ENCODE measurements at places on chromosomes 1 and 21.

- no peak for DNase-seq
These were observed 217.7 kb upstream of the IRF2BP2 start for GRCh38 chr1:234827656-234828055.

DNA sequence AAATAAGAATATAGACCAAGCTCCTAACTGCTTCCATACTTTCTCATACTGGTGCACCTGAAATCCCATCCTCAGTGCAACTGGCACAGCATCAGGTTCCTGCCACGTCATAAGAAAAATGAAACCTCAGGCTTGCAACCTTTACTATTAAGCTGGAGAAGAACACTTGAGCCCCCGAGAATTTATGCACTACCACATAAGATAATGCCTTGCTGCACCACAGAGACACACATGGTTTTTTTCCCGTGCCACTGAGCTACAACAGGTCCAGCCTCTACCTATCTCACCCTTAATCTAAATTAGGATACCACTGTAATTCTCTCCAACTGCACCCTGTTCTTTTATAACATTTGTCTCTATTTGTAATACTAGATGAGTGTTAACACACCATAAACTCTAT is 174.5 kb downstream of the DENND1B start:
- DNase-seq, result no peak

DNA sequence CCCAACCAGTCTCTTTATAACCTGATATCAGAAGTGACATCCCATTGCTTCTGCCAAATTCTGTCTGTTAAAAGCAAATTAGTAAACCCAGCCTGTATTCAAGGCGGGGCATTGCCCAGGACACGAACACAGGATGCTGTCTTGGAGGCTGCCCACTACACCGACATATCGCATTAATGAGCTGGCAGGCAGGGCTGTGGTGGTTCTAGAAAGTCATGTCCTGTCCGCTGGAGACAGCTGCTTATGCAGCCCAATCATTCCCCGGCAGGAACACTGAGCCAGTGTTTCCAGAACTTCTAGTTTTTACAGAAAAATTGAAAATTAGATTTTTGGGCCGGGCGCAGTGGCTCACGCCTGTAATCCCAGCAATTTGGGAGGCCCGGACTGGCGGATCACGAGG is 19.3 kb downstream of the C1orf167 start:
- DNase-seq, result no peak

- no peak for DNase-seq
These were observed 16.5 kb downstream of the TTC34 start for GRCh38 chr1:2784854-2785630.

- no peak for DNase-seq
These were observed 7.7 kb downstream of the SELENON start for GRCh38 chr1:25807480-25808390.

- DNase-seq, result no peak
These were observed 35.8 kb downstream of the IVNS1ABP start for GRCh38 chr1:185281245-185281644.

GRCh38 chr1:223542831-223543230 is 122.7 kb downstream of the CAPN8 start:
- no peak for DNase-seq

DNA sequence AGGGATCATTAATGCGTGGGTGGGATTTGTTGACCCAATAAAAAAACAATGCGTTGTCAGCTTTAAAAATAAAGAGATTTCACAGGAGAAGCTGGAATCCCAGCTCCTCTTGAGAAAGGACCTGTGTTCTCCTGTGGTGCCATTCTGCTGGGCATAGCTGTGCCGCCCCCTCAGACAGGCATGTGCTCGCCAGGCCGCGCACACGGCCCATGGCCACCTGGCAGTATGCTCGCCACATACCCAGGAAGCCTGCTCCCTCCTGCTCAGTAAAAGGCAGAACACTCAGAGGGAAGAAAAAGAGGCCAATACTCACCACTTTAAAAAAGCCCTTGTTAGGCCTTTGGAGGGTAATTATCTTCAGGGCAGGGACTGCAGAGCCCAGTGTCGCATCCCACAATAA is 13.1 kb downstream of the THAP3 start:
- DNase-seq, result no peak

GRCh38 chr1:172360511-172360910 is 60.0 kb upstream of the C1orf105 start:
- no peak for DNase-seq

GRCh38 chr1:41571041-41571440 is 86.6 kb upstream of the EDN2 start:
- no peak for DNase-seq

DNA sequence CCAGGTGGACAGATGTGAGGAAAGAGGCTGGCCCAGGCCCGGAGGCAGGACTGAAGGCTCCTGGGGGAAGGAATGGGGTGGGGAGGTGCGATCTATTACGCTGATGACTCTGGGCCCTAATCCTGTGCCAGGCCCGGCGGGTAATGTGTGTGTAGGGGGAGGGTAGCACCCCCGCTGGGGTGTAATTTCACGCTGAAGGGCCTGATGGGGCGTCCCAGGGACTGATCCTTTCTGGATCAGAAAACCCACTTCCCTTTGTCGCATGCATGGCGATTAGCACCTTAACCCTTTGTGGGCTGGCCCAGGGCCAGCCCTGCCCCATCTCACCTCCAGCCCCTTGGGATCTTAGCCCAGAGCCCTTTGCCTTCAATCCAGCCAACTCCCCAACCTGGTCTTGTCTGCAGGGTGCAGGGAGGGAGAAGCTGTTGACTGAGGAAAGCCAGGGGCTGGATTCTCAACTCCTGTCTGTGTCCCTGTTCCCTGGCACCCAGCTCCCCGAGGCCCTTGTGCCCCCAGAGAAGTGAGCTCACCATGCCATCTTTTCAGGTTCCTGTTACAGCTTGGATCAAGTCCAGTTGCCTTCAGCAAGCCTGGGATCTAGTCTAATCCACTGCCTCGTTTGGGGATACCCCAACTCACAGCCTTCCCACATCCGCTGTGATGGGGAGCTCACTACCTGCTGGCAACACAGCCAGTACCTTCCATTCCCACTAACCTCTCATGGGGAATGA is 26.0 kb downstream of the KNCN start:
- DNase-seq, result no peak

- no peak for DNase-seq
These were observed 32.1 kb downstream of the RGL1 start for GRCh38 chr1:183837062-183837461.

DNA sequence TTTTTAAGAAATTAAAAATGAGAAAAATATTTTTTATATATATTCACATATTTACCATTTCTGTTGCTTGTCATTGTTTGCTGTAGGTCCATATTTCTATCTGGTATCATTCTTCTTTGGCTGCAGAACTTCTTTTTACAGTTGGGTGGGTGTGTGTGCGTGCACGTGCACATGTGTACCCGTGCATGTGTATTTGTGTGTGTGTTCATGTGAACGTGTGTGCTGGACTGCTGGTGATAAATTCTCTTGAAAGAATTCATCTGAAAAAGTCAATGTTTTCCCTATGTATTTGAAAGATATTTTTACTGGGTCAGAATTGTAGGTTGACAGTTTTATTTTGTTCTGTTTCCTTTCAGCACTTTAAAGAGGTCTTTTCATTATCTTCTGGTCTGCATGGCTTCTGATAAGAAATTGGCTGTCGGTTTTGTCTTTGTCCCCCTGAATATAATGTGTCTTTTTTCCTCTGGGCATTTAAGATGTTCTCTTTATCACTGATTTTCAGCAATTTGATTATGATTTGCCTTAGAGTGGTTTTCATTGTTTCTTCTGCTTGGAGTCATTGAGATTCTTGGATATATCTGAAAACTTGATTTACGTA is 34.5 kb upstream of the DPH5 start:
- DNase-seq, result no peak

DNA sequence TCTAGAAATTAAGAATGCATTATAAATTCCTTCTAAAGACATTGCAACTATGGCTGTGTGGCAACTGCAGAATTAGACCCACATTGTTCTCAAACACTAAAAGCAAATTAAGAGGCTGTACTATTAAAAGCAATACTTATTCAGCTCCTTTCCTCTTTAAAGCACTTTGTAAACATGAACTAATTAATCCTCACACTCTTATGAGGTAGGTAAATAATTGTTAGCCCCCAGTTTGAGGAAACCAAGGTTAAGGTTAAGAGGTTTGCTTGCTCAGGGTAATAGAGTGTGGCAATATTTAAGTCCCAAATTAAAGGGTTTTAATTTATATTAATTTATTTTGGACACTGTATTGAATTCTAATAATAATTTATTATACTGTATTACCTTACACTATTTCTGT is 553.8 kb downstream of the LRRIQ3 start:
- no peak for DNase-seq

GRCh38 chr1:150575072-150575489 is 4.3 kb downstream of the MCL1 start:
- no peak for DNase-seq

DNA sequence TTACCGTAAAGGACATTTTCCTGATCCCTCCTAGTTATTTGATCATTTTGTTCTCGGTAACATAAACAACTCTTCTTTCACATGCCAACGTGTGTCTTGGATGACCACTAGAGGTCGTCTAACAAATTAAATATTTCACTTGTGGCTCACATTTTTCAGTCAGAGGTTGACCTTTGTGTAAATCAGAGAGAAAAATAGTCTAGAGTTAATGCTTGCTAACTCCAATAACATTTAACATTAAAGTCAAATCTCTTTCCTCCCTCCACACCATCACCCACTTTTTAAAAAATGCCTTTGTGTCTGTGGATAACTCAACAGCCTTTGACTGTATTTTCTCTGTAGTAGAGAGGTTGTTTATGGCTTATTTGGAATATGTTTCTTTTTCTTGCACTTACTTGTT is 220.5 kb upstream of the B3GALT2 start:
- peak; percentile 26 for DNase-seq

DNA sequence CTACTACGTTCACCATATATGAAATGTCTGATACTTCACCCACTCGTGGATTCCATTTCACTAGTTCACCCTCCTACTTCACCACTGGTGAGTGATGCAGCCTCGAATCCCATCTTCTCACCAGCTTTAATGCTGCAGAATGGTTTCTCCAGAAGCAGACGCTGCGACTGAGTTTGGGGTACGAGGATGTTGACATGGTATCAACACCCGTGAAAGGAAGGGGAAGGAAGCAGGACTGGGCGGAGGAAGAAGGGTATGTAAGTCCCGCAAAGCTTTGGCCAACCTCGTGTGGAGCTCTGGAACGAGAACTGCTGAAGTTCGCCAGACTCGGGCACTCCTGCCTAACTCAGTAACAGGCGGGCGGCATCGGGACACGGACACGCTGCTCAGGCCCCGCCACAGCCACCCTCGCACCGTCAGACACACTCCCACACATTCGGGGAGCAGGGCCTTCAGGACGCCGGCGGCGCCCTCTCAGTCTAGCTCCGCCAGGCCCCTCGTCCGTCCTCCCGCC is 833 bp upstream of the DIP2A start:
- DNase-seq, result no peak

DNA sequence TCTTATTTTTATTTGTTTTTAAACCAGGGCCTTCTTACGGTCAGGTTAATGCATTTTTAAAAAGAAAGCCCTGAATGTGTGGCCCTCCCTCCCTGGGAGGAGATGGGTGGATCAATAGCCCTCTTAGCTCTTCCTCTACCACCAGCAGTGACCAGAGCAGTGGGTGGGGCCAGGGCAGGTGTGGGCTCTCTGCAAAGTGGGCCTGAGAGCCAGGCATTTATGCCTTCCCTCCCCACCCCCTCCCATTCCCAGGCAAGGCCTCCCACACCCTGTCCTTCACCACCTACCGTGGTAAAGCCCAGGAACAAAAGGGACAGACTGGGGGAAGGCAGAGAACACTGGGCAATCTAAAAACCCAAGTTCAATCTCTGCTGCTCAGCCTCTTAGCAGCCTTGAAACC is 63.9 kb downstream of the SSBP3 start:
- DNase-seq, result no peak

DNA sequence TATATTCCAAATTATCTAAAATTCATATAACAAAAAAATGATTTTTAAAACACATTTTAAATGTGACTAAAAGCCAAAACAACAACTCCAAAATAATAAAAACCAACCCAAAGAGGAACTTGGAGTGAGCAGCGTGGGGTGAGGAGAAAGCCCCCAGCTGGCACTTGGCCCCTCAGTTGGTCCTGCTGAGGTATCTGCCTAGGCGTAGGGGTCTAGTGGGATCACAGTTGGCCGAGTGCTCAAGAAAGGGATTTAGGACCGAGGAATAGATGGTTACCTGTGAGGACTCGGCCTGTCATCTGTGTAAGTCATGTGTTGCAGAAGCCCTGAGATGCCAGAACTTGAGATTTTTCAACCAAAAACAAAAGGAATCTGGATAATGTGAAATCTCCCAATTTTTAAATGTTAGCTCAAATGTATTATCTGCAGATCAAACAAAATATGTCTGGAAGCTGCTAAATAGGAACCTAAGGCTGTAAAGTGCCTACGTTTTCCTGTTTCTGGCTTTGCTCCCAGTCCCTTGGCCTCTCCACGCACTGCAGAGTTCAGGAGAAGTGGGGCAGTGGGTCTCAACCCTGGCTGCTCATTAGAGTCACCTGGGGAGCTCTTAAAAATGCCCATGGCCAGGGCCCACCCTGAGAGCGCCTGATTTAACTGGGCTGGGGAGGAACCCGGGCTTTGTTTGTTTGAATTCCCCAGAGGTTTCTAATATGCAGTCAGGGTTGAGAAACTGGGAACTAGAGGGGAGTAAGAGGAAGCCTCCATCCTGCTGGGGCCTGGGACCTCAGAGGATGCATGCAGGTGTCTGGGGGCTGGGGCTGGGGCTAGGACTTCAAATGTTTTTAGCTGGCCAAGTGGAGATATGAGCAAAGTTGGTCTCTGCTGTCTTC is 38.5 kb upstream of the LDLRAP1 start:
- DNase-seq, result no peak

DNA sequence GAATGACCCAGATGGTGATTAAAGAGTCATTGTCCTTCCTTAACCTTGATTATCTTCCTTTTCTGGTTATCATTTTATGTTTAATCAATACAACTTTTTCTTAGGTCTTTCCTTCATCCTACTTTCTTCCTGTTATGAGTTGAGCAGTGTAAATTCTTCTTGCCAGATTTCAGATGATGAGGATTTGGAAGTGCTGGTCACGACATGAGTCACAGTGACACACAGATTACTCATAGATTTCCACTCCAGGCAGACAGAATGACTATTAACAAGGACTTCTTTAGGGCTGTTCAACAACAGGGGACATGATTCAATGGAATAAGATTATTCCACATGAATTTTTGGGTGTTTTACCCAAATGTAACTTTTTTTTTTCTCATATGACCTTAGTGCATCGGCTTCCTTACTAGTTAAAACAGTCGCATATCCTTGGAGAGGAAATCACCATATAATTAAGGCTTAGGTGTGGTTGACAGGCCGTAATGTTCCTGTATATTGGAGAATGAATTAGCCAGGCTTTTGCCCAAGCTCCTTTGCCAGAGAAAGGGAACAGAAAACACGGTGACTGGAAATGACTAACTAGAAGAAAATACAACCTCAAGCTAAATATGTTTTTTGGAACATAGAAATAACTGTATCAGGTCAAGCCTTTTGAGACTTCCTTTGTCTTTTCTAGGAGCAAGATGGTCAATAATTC is 44.2 kb downstream of the PRRX1 start:
- DNase-seq, result peak; percentile 98

DNA sequence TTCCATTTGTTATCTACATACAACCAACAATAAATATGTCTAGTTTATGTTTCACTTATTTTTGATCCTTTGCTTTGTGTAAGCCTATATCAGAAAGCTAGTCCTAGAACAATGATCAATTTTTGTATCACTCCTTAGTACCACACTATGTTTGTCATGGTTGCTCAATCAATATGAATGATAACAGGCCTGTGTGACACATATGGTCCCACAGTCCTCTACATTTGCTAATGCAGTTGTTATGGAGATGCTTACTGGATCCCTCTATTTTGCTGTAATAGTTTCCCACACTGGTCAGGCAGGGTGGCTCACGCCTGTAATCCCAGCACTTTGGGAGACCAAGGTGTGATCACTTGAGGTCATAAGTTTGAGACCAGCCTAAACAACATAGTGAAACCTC is 59.1 kb downstream of the ERO1B start:
- no peak for DNase-seq
